ENCODE measurements at places on chromosomes 5 and 9. TPM values are rescaled to one million over a fixed set of nuclear protein-coding genes. Genes with fewer than 3 reads are reported as not detected.
A peak's percentile ranks its signal among the peaks of the same experiment; 100 is the strongest.

DNA sequence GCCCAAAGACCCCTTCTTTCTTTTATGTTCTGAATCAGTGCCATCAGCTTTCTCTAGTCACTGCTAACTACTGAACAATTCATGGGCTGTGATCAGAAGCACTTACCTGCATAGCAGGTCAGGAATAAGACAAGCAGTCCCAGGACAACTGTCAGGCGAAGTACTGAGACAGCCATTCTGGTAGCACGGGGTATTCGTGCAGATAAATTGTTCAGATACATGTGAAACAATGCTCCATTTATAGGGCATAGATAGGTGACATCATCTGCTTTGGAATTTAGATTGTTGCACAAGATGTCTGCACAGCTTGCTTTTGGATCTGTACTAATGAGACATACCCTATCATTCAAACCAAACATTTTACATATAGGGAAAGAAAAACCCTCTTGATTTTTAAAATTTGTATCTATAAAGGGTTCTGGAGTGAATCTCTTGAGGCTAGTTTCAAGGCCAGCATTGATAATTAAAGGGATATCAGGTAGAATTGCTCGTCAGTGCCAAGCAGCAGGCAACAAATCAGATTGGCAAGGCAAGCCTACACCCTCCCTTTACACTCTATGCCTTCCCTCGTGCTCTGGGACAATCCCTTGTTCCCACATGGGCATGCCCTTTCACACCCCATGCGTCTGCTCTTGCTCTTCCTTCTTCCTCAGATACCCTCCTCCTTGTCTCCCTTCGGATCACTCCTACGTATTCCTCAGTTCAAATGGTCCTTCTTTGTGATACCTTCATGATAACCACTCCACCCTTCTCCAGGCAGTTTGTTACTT lies at the start of gene C5orf46:
C5orf46 (minus strand) TSS at position 213 of the 770 bp plus-strand sequence; CDS start at position 176, 37 bp downstream.
- no peaks in the 10 kb centered on the region for H3K27me3 ChIP-seq
- no peaks in the 10 kb centered on the region for H3K36me3 ChIP-seq
- no peak within 1 kb of the TSS for H3K4me3 ChIP-seq
- no peak within 1 kb of the TSS for H3K27ac ChIP-seq
- DNase-seq = no peak

GRCh38 chr9:94990897-94991561 lies 264.5 kb downstream of the AOPEP start:
- no peaks in the 10 kb centered on the region for H3K27me3 ChIP-seq
- DNase-seq = no peak
- H3K4me3 ChIP-seq = no peak overlapping the region
- H3K27ac ChIP-seq = no peak overlapping the region
- no peaks in the 10 kb centered on the region for H3K36me3 ChIP-seq

DNA sequence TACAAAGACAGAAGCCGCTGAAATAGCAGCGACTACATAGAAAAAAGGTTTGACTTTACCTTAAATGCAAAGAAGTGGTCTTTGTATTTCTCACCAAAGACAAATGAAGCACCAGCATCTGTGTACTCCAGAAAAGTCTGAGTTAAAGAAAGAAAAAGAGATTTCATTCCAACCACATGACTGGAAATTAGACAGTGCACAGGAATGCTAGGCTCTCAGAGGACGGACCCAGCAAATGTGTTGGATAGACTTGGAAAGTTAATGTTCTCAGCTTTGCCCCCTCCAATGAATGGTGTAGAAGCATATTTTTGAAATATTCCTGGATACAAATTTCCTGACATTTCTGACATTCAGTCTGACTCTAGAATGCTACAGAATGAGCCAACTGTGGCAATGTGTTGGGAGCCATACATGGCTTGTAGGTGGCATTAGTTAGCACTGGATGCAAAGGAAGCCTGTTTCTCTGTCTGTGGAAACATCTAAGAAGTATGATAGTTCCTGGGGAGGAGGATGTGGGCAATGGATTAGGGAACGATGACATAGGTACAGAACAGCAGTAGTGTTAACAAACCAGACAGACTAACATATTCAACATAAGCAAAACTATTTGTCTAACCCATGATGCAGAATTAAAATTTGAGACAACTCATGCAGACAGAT lies 43.3 kb downstream of the SLC28A3 start:
- H3K27me3 ChIP-seq = no peaks in the 10 kb centered on the region
- H3K4me1 ChIP-seq = peaks cover 66% of the 10 kb centered on the region
- H3K4me3 ChIP-seq = no peak overlapping the region
- peak overlapping the region; percentile 98 for H3K27ac ChIP-seq

DNA sequence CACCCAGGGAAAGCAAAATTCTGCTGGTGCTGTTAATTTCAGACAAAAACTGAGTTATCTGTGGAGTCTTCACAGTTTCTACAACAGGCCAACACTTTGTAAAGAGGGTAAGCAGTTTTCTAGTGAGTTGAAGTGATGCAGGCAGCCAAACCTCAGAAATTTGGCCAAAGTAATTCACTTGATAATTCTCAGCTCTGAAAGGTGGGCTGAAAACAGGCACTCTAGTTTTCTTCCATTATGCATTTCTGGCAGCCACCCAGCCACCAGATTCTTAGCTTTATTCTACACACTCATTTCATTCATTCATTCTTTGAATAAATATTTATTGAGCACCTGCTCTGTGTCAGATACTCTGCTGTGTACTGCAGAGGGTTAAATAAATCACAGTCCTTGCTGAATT lies 184.2 kb downstream of the RAB3C start:
- no peak for DNase-seq
- no peaks in the 10 kb centered on the region for H3K36me3 ChIP-seq
- no peak overlapping the region for H3K4me3 ChIP-seq
- H3K27me3 ChIP-seq = peaks cover 1% of the 10 kb centered on the region

DNA sequence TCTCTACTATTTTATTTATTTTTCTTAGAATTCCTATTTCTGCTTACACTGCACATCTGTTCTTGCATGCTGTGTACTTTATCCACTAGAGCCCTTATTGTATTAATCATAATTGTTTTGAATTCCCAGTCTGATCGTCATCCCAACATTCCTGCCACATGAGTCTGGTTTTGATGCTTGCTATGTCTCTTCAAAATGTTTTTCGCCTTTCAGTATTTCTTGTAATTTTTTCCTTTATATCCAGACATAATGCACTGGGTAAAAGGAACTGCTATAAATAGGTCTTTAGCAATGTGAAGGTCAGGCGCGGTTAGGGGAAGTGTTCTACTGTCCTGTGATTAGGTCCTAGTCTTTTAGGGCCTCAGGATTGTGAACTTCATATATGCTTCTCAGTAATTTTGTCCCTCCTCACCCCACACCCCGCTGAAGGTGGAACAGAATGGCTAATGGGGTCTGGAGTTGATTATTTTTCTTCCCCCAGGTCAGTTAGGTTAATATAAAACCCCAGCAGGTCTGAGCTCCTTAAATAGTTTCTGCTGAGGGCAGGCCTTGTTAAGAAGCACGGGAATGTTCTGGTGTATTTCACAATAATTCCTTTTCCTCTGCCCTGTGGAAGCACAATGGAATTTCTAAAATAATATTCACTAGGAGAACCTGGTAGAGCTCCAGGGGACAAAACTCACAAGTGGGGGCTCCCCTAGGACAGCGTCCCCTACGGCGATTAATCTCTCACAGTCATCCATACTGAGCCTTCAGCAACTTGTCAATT lies 146.6 kb upstream of the TUT7 start:
- no peaks in the 10 kb centered on the region for H3K36me3 ChIP-seq
- H3K27me3 ChIP-seq = peaks cover 29% of the 10 kb centered on the region
- H3K4me3 ChIP-seq = no peak overlapping the region
- no peaks in the 10 kb centered on the region for H3K4me1 ChIP-seq
- H3K27ac ChIP-seq = no peak overlapping the region

GRCh38 chr5:118990582-118990981 lies 2.2 kb upstream of the DTWD2 start:
- no peak for DNase-seq
- H3K27ac ChIP-seq = no peak overlapping the region
- H3K4me1 ChIP-seq = peaks cover 19% of the 10 kb centered on the region
- no peak overlapping the region for H3K4me3 ChIP-seq
- peaks cover 1% of the 10 kb centered on the region for H3K27me3 ChIP-seq

The PTPRD gene
- total RNA-seq = not detected

GRCh38 chr5:179139936-179140235 lies 79.7 kb downstream of the ZNF354C start:
- no peak overlapping the region for H3K27ac ChIP-seq
- no peaks in the 10 kb centered on the region for H3K27me3 ChIP-seq
- H3K4me3 ChIP-seq = no peak overlapping the region
- no peak for DNase-seq
- H3K4me1 ChIP-seq = peaks cover 18% of the 10 kb centered on the region

DNA sequence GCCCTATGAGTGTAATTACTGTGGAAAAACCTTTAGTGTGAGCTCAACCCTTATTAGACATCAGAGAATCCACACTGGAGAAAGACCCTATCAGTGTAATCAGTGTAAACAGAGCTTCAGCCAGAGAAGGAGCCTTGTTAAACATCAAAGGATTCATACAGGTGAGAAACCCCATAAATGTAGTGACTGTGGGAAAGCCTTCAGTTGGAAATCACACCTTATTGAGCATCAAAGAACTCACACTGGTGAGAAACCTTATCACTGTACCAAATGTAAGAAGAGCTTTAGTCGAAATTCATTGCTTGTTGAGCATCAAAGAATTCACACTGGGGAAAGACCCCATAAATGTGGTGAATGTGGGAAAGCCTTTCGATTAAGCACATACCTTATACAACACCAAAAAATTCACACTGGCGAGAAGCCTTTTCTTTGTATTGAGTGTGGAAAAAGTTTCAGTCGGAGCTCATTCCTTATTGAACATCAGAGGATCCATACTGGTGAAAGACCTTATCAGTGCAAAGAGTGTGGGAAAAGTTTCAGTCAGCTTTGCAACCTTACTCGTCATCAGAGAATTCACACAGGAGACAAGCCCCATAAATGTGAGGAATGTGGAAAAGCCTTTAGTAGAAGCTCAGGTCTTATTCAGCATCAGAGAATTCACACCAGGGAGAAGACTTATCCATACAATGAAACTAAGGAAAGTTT lies 9.9 kb downstream of the ZNF189 start:
- H3K36me3 ChIP-seq = peaks cover 85% of the 10 kb centered on the region
- no peak overlapping the region for H3K27ac ChIP-seq
- DNase-seq = no peak
- no peak overlapping the region for H3K4me3 ChIP-seq

The TIGD6 gene
- 2.6 TPM for total RNA-seq

- H3K27me3 ChIP-seq = peaks cover 3% of the 10 kb centered on the region
- H3K27ac ChIP-seq = no peak overlapping the region
- no peak overlapping the region for H3K4me3 ChIP-seq
- DNase-seq = no peak
- H3K4me1 ChIP-seq = no peaks in the 10 kb centered on the region
Observed at GRCh38 chr9:71090896-71091295, 30.5 kb downstream of the TRPM3 start.

The STK32A gene
- not detected for total RNA-seq

The IRX2 gene
- not detected for total RNA-seq

- no peaks in the 10 kb centered on the region for H3K36me3 ChIP-seq
- H3K27me3 ChIP-seq = peaks cover 40% of the 10 kb centered on the region
- peak; percentile 83 for DNase-seq
- peaks cover 20% of the 10 kb centered on the region for H3K4me1 ChIP-seq
- H3K27ac ChIP-seq = no peak overlapping the region
Observed at GRCh38 chr5:135887447-135887864, 8.2 kb downstream of the IL9 start.

DNA sequence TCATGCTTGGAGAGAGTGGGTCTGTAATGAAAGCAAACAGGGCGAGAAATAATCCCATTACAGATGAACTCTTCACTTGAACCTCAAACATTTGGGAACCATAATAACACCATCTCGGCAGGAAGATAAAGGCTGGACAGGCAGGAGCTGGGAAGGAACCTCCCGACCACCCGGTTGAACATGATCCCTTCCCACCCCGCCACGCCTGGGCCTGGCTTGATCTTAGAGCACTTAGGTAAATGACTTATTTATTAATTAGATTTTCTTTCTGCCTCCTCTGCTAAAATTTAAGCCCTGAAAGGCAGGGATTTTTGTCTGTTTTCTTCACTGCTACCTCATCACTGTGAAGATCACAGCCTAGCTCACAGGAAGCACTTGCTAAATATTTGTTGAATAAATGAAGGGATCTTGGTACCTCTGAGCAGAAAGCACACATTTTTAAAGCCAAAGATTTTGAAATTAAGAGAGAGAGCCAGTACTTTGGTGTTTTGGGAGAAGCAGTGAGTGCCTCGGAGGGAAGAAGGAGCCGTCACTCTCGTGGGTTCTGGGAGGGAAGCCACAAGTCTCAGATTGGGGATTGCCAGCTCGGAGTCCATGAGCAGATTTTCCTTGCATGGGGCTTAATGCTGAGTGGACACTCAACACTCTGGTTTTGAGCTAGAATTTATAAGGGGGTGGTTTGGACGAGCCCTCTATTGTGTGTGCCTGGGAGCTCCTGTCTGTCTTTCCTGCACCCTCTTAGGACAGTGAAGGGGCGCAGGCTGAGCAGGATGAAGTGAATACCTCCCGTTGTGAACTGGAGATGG lies 133.3 kb downstream of the MACROH2A1 start:
- no peaks in the 10 kb centered on the region for H3K4me1 ChIP-seq
- peaks cover 2% of the 10 kb centered on the region for H3K27me3 ChIP-seq
- no peak for DNase-seq
- H3K4me3 ChIP-seq = no peak overlapping the region

DNA sequence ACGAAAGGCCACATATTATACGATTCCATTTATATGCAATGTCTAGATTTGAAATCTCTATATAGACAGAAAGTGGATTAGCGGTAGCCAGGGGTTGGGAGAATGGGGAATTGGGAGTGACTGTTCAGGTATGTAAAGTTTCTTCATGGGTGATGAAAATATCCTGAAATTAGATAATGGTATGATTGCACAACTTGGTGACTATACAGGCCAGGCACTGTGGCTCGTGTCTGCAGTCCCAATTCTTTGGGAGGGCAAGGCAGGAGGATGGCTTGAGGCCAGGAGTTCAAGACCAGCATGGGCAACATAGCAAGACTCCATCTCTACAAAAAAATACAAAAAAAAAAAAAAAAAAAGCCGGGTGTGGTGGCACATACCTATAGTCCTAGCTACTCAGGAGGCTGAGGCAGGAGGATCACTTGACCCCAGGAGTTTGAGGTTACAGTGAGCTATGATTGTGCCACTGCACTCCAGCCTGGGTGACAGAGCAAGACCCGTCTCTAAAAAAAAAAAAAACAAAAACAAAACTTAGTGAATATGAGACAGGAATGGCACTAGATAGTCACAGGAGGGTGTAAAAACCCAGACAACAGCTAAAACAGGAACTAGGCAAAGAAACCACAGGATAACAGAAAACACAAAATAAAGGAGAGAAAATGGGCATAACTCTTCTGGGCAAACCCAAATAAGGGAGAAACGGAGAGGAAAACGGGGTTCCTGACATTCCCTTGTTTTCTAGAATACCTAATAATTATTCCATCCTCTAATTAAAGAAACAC lies 72.1 kb upstream of the ZNF618 start:
- peaks cover 3% of the 10 kb centered on the region for H3K27me3 ChIP-seq
- H3K27ac ChIP-seq = no peak overlapping the region
- no peak overlapping the region for H3K4me3 ChIP-seq
- peaks cover 2% of the 10 kb centered on the region for H3K4me1 ChIP-seq

The NFIL3 gene
- total RNA-seq = 120 TPM
